D341Med (cell line): ENCODE measurements at places on chromosomes 13 and 19.
A peak's percentile ranks its signal among the peaks of the same experiment; 100 is the strongest.

- no peak for DNase-seq
Measured at GRCh38 chr19:47456721-47457474, 14.8 kb downstream of the SLC8A2 start.

DNA sequence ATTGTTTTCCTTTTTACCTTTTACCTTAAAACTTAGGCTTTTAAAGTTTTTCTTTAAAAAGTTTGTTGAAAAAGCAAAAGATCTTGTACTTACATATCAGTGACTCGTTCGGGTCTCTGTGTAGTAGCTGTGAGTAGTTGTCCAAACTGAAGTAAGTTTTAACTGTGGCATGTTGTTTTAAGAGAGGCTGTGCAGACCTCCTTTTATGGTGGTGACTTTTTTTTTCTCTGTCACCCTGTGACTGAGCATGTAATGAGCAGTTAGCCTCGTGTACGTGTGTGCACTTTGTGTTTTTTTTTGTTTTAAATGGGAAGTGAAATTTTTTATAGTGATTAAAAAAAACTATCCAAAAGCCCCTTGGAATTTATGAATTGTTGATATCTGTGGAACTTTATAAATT lies at the start of gene GPR183:
GPR183 (minus strand) TSS at position 153 of the 400 bp plus-strand sequence. CDS start 11,254 bp downstream, outside the sequence.
- DNase-seq, result no peak

- DNase-seq, result no peak
Measured at GRCh38 chr19:9078651-9079050, 8.2 kb upstream of the OR1M1 start.

DNA sequence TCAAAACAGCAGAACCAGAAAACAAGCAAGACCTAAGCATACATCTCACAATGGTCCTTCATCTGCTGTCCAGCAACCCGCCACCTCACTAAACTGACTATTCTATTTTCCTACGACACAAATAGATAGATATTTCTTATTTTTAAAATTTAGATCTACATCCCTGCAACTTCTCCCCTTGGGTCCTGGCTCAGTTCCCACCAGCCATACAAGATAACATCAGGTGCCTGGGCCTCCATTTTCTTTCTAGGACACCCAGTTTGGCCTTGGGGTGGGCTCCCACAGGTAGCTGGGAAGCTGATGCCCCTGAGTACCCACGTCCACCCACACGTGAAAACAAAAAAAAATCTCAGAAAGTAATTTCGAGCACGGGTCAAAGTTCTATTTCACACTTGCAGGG lies 47.6 kb downstream of the TGDS start:
- DNase-seq, result no peak

GRCh38 chr13:32852526-32852925 lies 163.7 kb upstream of the KL start:
- DNase-seq, result no peak

DNA sequence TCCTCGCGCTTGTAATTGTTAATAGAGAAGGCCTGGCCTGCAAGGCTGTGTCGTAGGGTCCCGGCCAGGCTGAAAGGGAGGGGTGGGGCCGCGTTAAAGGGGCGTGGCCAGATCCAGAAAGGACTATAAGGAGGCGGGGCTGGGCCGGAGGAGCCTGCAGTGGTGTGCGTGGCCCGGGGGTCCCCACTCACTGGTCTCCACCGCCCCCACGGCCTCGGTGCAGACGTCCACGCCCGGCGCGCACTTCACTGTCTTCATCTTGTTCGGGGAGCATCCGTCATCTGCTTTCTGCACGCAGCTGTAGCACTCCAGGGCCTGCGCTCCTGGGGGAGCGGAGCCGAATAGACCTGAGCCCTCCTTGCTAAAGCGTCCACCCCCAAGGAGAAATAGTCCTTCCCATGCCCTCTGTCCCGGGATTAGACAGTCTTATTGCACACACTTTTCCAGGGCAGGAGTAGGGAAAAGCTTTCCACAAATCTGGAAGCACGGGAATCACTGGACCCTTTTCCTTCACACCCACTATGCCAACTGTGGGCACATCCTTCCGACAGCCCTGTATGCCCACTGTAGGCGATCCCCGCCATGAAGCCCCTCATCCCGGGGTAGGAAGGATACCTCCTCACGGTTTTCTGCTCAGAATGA lies 1.2 kb downstream of the LYPD3 start:
- peak; percentile 80 for DNase-seq

GRCh38 chr13:33290421-33290965 lies 4.9 kb upstream of the STARD13 start:
- no peak for DNase-seq

DNA sequence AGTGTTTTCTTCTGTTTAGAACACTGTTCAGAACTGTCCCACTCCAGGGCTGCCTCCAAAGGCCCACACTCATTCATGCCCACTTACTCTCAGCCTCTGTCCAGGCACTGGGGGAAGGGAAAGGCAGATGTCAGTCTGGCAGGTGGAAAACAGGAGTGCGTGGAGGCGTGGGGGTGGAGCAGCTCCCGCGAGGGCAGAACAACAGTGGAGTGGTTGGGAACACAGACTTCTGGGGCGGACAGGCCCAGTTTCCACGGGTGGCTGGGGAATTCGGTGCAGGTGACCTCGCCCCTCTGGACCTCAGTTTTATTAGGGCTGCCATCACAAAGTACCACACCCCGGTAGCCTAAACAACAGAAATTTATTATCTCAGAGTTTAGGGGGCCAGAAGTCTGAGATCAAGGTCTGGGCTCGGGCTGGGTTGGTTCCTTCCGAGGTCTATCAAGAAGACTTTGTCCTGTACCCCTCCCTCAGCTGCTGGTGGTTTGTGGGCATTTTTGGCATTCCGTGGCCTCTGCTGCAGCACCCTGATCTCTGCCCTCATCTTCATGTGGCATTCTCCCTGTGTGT lies 59.7 kb downstream of the SIPA1L3 start:
- no peak for DNase-seq

GRCh38 chr13:95180513-95181245 lies 120.6 kb downstream of the ABCC4 start:
- DNase-seq, result no peak
